ENCODE measurements at places on chromosomes 2 and 18.

DNA sequence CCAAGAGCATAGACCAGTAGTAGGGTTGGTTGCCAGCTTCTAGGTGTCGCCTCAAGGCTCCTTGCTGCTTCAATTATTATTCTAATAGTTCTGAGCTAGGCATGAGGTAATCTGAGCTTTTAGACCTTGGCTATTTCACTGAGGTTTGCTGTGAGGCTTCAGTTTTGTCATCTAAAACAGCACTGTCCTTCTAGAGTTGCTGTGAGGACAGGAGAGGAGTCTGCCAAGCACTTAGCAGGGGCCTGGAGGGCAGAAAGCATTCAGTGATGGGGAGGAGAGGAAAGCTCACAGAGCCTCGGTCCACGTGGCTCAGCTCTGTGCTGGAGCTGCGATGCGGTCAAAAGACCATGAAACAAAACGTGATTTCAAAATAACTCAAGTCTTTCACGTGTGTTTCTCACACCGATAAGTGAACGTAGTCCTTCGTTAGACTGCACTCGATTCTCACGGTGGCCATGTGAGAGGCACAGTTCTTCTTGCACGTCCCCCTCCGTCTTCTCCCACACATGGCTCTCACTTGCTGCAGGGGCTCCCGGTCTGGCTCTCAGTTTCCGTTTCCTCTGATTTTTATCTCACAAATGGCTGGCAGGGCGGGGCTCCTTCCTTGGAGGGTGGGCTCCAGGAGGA lies 113.7 kb downstream of the B3GNT2 start:
- DNase-seq: peak; percentile 62

- DNase-seq: no peak
Observed at GRCh38 chr2:216865658-216866057, 5.8 kb upstream of the TNP1 start.

DNA sequence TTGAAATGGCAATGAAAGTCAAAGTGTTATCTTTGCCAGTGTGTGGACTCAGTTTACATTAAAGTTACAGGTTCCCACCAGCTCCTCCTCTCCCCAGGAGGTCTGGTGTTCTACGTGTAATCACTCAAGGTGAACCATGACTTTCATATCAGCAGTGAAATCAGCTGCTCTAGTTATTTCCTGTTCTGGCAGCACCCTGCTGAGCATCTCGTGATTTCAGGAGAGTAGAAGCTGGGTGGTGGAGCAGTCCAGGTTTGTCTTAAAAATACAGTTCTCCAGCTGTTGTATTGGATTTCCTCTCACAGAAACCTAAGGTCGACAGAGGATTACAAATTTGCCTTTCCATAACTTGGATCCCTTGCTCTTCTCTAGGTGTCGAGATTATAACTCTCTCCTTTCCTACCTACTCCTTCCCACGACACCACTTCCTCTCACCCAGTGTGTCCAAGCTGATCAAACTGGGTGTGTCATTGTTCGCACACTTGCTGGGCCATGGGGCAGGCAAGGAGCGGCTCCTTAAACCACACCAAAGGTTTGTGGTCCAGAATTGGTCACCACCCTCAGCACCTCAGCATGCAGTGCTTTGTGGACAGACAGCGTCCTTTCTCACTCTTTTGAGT lies 13.0 kb upstream of the ARHGAP25 start:
- no peak for DNase-seq

- DNase-seq: no peak
Observed at GRCh38 chr18:37313624-37314023, 252.0 kb downstream of the CELF4 start.

GRCh38 chr2:54605836-54606235 lies 117.6 kb upstream of the EML6 start:
- no peak for DNase-seq

DNA sequence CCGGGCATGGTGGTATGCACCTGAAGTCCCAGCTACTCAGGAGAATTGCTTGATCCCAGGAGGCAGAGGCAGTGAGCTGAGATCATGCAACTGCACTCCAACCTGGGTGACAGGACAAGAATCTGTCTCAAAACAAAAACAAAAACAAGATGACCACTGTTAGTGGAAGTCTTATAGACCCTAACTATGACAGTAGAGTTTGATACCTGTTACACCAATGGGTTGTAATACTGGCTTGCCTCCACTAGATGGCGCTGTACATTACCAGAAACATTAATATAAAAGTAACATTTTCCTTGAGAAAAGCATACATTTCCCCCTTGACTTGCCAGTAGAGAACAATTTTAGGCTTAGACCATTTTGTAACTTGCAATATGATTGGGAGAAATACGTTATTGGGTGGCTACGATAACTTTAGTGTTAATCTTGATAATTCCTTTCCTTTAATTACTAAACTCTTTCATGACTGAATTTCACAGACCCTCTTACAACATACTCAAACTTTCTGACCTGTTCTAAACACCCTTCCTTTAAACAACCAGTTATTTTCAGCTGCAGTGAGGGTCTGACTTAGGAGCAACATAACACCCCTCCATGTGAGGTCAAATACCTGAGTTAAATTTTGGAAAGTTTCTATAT lies 19.5 kb downstream of the SLC25A52 start:
- peak; percentile 79 for DNase-seq

DNA sequence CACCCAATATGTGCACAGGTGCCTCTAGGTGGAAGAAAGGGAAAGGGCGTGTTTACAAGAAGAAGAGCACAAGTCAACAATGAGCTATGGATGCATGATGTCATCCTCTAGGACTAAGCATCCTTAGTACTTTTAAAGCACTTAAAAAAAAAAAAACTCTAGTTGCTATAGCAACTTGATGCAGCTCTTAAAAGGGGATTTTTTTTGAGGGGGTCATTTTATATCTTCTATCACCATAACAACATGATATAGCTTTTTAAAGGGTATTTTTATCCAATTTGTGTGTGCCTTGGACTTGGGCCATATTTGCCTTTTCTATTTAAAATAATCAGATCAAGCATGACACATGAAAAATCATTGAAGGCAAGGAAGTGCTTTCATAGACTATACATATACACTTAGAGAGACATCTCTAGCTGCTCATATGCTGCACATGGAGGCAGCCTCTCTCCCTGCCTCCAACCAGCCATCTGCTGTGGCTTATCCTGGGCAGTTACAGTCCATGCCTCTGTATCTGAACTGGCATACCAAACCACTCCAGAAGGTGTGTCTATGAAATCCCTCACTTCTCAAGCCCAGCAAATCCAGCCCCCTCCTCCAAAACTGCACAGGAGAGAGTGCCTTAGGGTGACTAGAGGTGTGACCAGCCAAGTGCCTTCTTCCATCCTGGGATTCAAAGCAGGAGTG lies 165.4 kb downstream of the MSH2 start:
- DNase-seq: no peak
